ENCODE measurements at places on chromosomes 2 and 18. TPM values are rescaled to one million over a fixed set of nuclear protein-coding genes. Genes with fewer than 3 reads are reported as not detected.

DNA sequence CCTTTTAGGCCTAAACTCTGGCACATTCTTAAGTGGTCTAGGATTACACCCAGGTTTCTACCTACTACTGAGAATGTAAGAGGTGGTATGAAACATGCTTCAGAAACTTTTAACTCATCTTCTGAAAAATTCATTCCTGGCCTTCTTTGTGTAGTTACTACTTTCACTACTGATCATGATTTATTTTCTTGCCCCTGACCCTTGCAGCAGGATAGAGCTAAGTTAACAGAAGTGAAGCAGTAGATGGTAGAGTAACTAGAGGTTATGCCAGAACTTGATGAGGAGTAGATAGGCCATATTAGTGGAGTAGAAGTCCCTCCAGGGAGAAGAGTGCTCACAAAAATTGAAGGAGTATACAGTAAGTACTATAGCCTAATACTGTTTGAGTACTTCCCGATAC lies 75.5 kb upstream of the MSTN start:
- DNase-seq: no peak

GRCh38 chr2:137862651-137863050 lies 101.6 kb upstream of the HNMT start:
- DNase-seq: no peak

GRCh38 chr18:67926929-67927864 lies 410.7 kb upstream of the DSEL start:
- no peak for DNase-seq

DNA sequence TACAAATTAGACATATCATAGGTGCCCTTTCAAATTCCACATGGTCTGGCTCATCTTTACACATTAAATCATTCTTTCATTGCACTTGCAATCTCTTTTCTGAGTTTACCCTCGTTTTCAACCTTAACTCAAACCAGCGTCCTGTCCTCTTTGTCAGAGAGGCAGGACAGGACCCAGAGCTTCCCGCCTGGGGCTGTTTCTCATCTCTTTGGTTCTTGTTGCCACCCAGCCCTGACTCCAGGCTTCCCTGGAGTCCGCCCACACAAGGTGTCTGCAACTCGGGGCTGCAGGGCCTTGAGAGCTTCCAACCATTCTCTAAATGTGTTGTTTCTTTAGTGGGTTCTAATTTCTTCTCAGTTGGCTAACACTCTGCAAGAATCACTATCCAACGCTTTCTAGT lies 24.4 kb downstream of the RBMS1 start:
- no peak for DNase-seq

DNA sequence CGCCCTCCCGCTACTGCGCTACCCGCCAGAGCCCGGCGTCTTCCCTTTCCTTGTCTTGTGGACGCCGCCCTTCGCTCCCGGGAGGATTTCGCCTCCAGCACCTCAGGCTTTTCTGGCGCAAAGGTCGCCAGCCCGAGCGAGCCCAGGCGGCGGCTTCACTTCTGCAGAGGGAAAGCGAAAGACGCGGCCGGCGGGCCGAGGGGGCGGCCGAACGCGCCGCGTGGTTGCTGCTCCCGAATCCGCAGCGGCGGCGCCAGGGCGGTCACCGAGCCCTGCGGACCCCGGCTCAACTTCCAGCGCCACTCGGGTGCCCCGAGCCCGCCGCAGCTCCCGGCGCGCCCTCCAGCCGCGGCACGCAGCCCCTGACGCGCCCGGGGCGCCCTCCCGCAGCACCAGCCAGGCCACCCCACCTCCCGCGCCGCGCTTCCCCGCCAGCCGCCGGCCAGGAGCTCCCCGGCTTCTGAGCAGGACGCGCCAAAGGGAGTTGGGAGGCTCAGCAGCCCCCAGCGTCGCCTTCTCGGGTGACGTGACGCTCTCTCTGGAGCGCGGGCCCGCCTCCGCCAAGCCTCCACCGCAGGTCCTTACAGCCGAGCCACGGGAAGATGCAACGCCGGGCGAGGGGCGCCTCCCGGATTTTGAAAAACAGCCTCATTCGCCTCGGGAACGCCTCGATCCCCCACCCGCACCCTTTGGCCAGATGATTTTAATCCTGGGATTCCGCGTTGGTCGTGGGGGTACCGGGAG lies 84.9 kb upstream of the EPB41L3 start:
- DNase-seq: no peak

- DNase-seq: no peak
Measured at GRCh38 chr2:14301331-14301730, 331.2 kb upstream of the LRATD1 start.

GRCh38 chr2:43273529-43273928 lies 47.1 kb upstream of the ZFP36L2 start:
- no peak for DNase-seq

GRCh38 chr2:34570266-34570872 lies 971.3 kb upstream of the FAM98A start:
- DNase-seq: no peak

DNA sequence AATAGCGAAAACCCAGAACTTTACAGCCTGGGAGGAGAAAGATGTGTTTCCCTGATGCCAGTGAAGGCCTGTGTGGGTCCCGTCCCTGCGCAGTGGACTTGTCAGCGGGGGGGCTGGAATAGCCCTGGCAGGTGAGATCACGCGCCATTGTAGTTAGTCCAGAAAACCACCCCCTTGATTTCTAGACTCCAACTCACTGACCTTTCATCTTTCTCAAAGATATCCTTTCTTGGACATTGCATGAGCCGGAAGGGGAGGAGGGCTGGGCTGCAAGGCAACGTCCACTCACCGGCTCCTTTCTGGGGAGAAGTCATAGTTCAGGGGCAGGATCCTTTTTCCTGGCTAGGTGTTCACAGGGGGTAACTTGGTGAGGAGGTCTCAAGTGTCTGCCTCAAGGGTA lies 22.3 kb upstream of the ASAP2 start:
- DNase-seq: no peak

GRCh38 chr2:113273027-113273551 lies 5.6 kb downstream of the PAX8 start:
- no peak for DNase-seq

DNA sequence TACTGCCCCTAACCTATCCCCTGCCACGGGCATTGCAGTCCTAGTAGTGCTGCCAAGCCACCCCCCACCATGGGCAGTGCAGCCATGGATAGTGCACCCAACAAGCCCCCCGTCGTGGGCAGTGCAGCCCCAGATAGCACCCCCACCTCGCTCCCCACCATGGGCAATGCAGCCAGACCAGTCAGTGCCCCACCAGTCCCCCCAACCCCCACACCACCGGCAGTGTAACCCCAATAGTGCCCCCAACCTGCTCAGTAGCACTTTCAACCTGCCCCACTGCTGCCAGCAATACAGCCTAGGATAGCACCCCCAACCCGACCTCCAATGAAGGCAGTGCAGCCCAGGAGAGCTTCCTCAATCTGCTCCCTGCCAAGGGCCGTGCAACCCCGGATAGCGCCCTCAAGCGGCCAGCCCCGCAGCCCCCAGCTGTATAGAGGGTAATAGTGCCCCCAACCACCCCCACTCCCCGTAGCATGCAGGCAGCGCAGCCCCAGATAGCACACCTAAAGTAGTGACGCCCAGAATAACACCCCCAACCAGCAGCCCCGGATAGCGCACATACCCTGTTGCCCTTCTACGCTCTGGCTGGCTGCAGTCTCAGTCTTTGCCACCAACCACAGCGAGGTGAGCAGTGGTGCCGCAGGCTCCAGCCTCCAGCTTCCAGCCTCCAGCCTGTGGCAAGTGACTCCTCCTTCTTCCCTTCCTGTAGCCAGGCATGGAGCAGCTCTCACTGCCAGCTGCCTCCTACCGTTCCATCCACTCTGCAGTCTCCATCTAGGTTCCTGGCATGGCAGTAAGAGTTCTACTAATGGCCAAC lies 45.4 kb upstream of the ANKRD62 start:
- no peak for DNase-seq

DNA sequence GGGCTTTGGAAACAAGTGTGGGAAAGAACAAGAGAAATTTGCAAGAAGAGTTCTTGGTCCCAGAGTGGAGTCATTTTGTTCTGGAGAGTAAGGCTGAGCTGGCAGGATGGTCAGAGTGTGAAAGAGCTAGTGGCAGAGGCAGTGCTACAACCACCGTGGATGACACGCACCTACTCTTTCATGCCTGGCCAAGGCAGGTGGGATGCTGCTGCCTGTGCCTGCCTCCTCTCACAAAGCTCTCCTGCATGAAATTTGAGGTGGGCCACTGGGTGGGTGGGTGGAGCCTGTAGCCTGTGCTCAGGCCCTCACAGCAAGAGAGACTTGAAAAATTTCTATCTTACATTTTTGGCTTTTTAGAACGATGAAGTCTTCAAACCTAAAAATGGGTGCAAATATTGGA lies 9.4 kb upstream of the INO80C start:
- DNase-seq: no peak

DNA sequence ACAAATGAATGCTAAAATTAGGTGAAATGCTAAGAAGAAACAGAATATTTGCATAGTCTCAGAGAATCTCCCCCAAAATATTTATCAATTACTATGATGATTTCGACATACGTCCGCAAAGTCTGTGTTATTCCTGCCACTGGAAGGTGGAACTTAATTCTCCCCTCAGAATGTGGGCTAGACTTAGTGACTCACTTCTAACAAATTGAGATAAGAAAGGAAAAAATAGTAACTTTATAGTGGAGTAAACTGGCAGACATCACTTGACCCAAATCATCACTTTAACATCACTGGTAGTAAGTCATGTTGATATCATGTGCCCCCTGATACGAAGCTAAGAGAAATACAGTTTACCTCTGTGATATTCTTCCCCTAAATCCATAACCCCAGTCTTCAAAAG lies 23.5 kb downstream of the HADHB start:
- DNase-seq: no peak

- DNase-seq: no peak
Measured at GRCh38 chr2:10504370-10504993, 56.4 kb upstream of the ODC1 start.

- no peak for DNase-seq
Measured at GRCh38 chr2:7672685-7673071, 755.5 kb downstream of the RNF144A start.

- DNase-seq: no peak
Measured at GRCh38 chr2:47771211-47771610, 11.7 kb upstream of the MSH6 start.

DNA sequence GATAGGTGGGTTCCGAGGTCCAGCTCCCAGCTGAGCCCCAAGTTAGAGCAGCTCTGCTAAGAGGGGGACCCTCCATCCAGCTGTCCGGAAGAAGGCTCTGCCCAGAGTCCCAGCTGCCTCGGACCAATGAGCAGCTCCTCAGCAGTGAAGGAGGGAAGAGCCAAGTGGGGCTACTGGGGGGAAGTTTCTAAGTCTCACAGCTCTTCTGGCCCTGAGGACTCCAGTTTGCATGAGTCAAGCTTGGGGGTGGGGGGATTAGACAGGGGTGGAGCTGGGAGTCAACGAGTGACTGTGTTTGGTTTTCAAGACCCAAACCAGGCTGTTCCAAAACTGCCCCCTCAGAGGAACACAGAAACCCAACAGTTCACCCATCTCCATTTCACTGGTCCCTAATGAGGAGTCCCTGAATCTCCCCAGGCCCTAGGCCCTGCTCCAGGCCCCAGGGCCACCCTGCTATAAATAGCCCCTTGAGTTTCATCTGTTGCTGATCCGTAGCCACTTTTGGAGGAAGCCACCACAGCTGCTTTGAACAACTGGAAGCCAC lies 100.9 kb downstream of the TNS1 start:
- DNase-seq: no peak

DNA sequence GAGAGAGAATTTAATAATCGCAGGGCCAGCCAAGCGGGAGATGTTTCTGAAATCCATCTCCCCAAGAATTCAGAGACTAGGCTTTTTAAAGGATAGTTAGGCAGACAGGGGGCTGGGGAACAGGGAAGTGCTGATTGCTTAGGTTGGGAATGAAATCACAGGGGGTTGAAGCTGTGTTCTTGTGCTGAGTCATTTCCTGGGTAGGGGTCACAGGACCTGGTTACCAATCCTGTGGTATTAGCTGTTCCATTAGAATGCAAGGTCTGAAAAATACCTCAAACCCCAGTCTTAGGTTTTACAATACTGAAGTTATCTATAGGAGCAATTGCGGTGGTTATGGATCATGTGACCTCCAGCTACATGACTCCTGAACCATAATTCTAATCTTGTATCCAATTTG lies 4.6 kb downstream of the SP140 start:
- DNase-seq: no peak

DNA sequence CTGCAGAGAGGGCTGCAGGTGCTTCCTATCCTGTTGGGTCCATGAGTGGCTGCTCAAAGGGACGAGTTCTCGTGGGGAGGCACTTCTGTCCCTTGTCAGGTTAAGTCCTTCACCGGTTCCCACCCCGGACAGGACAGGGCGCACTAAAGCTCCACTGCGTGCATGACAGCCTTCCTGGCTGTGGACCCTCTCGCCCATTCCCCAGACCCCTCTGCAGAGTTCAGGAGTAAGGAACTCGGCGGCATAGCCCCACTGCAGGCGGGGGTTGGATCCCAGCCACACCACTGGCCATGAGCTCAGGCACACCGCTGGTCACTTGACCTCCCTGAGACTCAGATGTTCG lies 147.5 kb upstream of the ID2 start:
- no peak for DNase-seq

GRCh38 chr18:9147440-9148202 lies 11.0 kb downstream of the ANKRD12 start:
- DNase-seq: no peak

DNA sequence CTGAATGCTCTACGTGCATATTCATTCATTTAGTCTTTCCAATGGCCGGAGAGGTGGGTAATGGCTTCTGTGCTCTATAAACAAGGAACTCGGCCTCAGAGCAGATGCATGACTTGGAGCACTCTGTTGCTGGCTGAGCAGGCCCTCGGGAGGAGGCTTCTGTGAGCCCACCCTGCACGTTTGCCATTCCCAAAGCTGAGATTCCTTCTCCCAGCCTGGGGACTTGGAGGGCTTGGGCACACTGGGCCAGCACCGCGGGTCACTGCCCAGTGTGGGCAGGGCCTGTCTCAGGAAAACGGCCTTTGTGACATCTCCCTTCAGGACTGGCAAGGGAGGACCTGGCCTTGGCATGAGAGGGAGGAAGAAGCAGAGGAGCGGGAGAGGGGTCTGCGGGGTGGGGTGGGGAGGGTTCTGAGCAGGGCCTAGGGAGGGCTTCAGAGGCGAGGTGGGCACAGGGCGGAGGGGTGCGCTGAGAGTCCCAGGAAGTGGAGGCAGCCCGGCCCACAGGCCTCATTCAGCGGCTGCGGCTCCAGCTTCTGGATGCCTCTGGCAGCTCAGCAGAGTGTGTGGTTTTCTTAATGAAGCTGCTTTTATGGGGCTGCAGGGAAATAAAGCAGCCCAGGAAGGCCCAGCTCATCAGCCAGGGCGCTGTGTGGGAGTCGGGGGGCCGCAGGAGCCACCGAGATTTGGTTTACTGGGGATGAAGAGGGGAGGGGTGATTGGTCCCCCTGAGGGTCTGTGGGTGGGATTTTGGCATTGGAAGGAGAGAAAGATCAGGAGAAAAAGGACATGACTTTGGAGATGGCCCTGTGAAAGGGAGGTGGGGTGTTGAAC lies 51.7 kb upstream of the OTOF start:
- DNase-seq: no peak

- DNase-seq: no peak
Measured at GRCh38 chr2:16254356-16254965, 314.1 kb downstream of the MYCN start.

Gene RNPEPL1
- total RNA-seq: 130 TPM

Gene HOXD4
- total RNA-seq: not detected

Gene INHBB
- not detected for total RNA-seq

Gene LRRTM4
- not detected for total RNA-seq

Gene LRRTM1
- not detected for total RNA-seq

Gene GYPC
- total RNA-seq: 73.7 TPM

Gene INPP5D
- total RNA-seq: 184 TPM

Gene BCL11A
- total RNA-seq: 2.5 TPM

Gene YPEL5
- total RNA-seq: 922 TPM
